Central memory CD8-positive, alpha-beta T cell (primary cell): ENCODE measurements at places on chromosomes 1 and 21.

DNA sequence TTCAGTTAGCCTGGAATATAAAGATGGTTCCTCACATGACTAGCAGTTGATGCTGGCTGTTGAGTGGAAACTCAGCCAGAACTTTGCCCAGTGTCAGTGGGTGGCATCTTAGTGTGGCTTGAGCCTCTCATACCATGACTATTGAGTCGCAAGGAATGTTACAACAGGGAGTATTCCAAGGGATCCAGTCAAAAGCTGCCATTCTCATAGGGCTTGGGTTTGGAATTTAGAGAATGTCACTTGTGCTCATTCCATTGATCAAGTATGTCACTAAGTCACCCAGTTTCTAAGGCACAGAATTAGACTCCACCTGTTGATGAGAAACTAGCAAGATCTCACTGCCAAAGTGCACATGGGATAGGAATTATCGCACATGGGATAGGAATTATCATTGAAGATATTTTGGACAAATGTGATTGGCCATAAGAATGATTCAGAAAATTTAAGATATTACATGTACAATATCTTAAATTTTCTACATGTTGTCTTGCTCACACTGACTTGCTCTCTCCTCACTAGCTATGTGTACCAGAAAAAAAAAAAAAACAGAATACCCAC, 1290.7 kb upstream of the ADGRL2 start:
- DNase-seq = no peak

- no peak for DNase-seq
These were observed 20.1 kb upstream of the COL16A1 start for GRCh38 chr1:31723828-31724359.

DNA sequence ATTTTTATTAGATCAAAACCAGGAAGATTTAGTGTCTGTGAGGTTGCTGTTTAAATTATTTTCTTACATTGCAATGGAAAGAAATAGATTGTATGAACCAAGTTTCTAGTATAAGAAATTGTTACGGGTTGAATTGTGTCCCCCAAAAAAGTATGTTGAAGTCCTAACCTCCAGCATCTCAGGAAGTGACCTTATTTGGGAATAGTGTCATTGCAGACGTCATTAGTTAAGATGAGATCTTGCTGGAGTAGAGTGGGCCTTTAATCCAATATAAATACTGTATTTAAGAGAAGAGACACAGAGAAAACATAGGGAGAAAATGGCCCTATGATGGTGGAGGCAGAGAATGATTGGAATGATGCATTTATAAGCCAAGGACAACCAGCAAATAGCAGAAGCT, 188.7 kb upstream of the SAMSN1 start:
- DNase-seq = no peak

- no peak for DNase-seq
These were observed 1.1 kb upstream of the TRPM2 start for GRCh38 chr21:44352253-44352860.

GRCh38 chr1:203504400-203505250, 10.7 kb downstream of the OPTC start:
- peak; percentile 67 for DNase-seq

DNA sequence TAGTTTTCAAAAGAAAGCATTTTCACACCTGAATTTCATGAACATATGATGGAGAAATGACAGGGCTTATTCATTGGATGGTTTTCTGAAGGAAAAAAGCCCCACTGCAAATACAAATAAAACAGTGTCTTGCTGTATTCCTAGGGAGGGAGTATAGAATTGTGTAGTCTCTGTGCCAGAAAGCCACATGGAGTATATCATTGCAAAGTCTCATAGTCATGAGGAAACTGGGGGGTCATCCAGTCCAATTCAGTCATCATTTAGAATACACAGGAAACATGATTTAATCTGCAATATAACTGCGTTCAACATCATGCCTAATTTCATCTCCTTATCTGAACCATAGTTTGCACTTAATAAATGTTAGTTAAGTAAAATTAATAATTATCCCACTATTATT, 222.3 kb downstream of the NTNG1 start:
- no peak for DNase-seq

DNA sequence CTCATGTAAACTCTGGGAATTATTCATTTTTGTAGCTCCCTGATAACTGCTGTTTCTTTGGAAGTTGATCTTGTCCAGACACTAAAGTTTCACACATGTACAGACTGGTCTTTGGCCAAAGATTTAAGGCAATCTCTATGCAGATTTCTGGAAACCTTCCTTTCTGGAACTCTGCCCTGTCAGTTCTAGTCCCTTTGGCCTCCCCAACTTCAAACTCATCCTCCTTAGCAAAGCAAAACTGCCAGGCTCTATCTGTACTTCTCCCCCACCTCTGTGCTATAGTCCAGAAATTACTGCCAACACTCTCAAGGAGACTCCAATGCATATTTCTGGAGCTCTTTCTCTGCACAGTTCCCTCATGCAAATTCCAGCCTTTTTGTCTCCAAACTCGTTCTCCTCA, 36.5 kb downstream of the C1orf198 start:
- no peak for DNase-seq

GRCh38 chr1:9691108-9691445, 39.5 kb downstream of the PIK3CD start:
- no peak for DNase-seq

GRCh38 chr21:25682382-25682781, 43.3 kb downstream of the JAM2 start:
- no peak for DNase-seq

GRCh38 chr1:24870551-24871195, 59.4 kb downstream of the RUNX3 start:
- DNase-seq = no peak

DNA sequence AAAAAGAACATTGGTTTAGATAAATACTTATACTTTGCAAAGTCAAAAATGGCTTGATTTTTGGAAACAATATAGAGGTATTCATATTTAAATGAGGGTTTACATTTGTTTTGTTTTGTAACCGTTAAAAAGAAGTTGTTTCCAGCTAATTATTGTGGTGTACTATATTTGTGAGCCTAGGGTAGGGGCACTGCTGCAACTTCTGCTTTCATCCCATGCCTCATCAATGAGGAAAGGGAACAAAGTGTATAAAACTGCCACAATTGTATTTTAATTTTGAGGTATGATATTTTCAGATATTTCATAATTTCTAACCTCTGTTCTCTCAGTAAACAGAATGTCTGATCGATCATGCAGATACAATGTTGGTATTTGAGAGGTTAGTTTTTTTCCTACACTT, 65.3 kb upstream of the SAMD13 start:
- no peak for DNase-seq

GRCh38 chr21:35376406-35377135, 327.5 kb upstream of the RUNX1 start:
- no peak for DNase-seq

- no peak for DNase-seq
These were observed 30.4 kb downstream of the ERG start for GRCh38 chr21:38467911-38468310.

GRCh38 chr21:33028773-33029384, 3.1 kb downstream of the OLIG2 start:
- no peak for DNase-seq

- no peak for DNase-seq
These were observed 26.8 kb downstream of the ELK4 start for GRCh38 chr1:205604825-205605505.
